ENCODE measurements at places on chromosomes 7 and 10. TPM values are rescaled to one million over a fixed set of nuclear protein-coding genes. Genes with fewer than 3 reads are reported as not detected.

- peak within 1 kb of the TSS; percentile 86 for H3K4me3 ChIP-seq
- peak within 1 kb of the TSS; percentile 93 for H3K27ac ChIP-seq
- no peaks in the 10 kb centered on the region for H3K27me3 ChIP-seq
- H3K36me3 ChIP-seq = no peaks in the 10 kb centered on the region
These were observed at the start of gene MACROH2A2 for GRCh38 chr10:70052462-70053217. Gene MACROH2A2 (plus strand): TSS chr10:70052846. CDS start chr10:70075659, 22,813 bp downstream.

- no peak overlapping the region for H3K27ac ChIP-seq
- H3K36me3 ChIP-seq = no peaks in the 10 kb centered on the region
- peaks cover 4% of the 10 kb centered on the region for H3K4me1 ChIP-seq
- peaks cover 72% of the 10 kb centered on the region for H3K27me3 ChIP-seq
- DNase-seq = no peak
These were observed 5.3 kb downstream of the NEUROG3 start for GRCh38 chr10:69567920-69568319.

The IFIT1B gene
- not detected for total RNA-seq

DNA sequence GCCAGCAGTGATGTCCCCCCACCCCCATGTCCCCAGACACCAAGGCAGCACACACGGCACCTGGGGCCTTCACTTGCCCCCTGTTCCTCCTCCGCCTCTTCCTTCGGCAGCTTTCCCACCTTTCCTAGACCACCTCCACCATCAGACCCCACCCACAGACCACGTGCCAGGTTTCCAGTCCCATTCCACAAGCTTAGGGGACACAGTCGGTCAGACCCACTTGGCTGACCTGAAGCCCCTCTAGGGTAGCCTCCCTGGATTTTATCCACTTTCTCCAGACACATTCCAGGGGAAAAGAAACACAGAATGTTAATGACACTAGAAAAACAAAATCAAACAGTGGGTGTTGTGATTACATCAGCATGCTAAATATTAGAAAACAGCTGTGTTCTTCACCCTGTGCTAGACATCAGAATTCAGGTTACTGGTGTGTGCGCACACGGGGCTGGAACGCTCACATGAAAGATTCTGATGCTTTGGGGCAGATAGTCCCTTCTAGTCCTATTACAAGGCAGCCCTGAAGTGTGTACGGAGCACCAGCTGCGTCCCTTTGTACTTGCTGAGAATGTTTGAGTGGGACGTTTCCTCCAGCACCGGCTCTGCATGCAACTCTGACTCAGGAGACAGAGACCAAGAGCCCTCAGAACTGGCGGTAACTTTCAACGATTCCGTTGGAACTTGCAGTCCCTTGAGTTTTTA is 75.5 kb upstream of the PPP2R2D start:
- peaks cover 4% of the 10 kb centered on the region for H3K4me1 ChIP-seq
- H3K36me3 ChIP-seq = no peaks in the 10 kb centered on the region
- H3K27me3 ChIP-seq = peaks cover 2% of the 10 kb centered on the region
- no peak overlapping the region for H3K27ac ChIP-seq
- DNase-seq = no peak
- H3K4me3 ChIP-seq = no peak overlapping the region

The C10orf62 gene
- total RNA-seq = not detected

The TFPI2 gene
- 58.7 TPM for total RNA-seq

DNA sequence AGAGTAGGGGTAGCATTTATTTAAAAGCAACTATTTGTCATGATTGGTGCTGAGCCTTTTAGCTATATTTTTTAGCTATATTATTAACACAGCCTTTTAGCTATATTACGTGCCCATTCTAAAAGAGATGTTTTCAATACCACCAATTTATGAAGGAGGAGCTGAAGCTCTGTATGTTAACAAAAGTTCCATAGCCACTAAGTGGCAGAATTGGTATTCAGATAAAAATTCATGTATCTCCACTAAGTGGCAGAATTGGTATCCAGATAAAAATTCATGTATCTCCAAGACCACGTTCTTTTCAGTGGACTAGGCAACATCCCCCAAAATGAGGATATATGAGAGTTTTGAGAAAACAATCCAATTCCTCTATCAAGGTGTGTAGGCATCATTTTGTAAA is 268.6 kb downstream of the HGF start:
- no peak overlapping the region for H3K4me3 ChIP-seq
- H3K27ac ChIP-seq = peak overlapping the region; percentile 93
- peaks cover 29% of the 10 kb centered on the region for H3K4me1 ChIP-seq

The TACR2 gene
- total RNA-seq = not detected

GRCh38 chr10:28381466-28381865 is 78.6 kb upstream of the MPP7 start:
- H3K4me1 ChIP-seq = peaks cover 19% of the 10 kb centered on the region
- H3K4me3 ChIP-seq = no peak overlapping the region
- no peaks in the 10 kb centered on the region for H3K27me3 ChIP-seq
- H3K27ac ChIP-seq = peak overlapping the region; percentile 77
- no peak for DNase-seq

DNA sequence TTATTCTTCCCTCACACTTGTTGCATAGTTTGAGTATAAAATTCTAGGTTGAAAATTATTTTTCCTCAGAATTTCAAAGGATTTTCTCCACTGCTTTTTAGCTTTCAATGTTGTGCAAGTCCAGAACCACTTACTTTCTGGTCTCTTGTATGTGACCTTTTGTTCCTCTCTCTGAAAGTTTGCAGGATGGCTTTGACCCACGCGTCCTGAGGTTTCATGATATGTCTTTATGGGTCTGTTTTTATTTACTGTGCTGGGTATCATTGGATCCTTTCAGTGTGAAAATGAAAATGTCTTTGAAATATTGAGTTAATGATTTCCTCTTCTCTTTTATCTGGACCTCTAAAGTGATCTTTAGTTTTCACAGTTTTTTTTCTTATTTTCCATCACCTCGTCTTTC is 38.5 kb downstream of the C1GALT1 start:
- peaks cover 22% of the 10 kb centered on the region for H3K36me3 ChIP-seq
- peak overlapping the region; percentile 93 for H3K27ac ChIP-seq
- no peak overlapping the region for H3K4me3 ChIP-seq

DNA sequence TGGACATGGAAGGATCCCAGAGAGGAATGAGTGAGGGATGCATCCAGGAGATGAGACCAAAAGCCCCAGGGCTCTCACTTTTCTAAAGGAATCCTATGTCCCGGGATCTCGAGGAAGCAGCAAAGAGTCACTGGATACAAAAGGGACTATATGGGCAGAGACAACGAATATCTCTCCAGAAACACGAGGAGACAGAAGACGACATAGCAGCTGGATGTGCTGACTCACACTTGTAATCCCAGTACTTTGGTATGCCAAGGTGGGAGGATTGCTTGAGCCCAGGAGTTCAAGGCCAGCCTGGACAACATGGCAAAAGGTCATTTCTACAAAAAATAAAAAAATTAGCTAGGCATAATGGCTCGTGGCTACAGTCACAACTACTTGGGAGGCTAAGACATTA is 24.7 kb upstream of the MSMB start:
- no peaks in the 10 kb centered on the region for H3K4me1 ChIP-seq
- H3K4me3 ChIP-seq = no peak overlapping the region
- H3K36me3 ChIP-seq = no peaks in the 10 kb centered on the region

The SCIN gene
- total RNA-seq = 1.6 TPM

The SOSTDC1 gene
- not detected for total RNA-seq

The ZNF488 gene
- 0.55 TPM for total RNA-seq

The EZH2 gene
- total RNA-seq = 14.9 TPM

The STEAP4 gene
- 0.11 TPM for total RNA-seq

DNA sequence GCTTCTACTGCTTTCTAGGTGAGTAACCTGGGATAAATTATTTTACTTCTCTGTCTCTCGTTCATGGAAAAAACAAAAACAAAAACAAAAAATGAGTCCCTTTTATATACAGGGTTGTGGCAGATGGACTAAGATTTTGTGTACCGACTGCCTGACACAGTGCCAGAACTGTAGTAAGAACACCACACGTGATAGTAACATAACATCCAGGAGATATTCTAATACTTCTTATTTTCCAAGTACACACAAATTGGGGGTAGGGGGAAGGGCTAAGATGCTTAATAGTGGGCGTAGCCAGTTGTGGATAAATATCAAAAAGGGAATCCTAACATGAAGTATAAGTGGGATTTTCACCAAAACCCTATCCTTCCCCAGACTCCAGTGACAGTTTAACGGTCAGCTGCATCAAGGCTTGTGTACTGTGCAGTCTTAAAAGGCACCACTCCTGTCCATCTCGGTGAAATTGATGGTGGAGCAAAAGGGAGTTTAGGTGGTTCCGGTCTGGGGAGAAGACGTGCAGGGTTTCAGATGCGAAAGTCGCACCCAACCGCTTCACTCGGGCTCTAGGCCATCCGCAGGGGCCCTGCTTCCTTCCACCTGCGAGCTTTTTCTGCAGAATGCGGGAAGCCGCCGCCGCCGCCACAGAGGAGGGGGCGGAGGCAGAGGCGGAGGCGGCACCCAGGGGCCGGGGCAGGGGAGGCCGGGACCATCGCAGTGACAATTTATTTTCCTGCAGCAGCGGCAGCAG is at the start of gene STAMBPL1:
Gene STAMBPL1 (plus strand): TSS at position 712 of the 748 bp plus-strand sequence. CDS start 21,464 bp downstream, outside the sequence.
- peaks cover 37% of the 10 kb centered on the region for H3K4me1 ChIP-seq
- H3K27ac ChIP-seq = peak within 1 kb of the TSS; percentile 88
- peaks cover 2% of the 10 kb centered on the region for H3K27me3 ChIP-seq
- H3K4me3 ChIP-seq = peak within 1 kb of the TSS; percentile 95
- no peak for DNase-seq

- no peak overlapping the region for H3K27ac ChIP-seq
- H3K4me3 ChIP-seq = no peak overlapping the region
- H3K4me1 ChIP-seq = no peaks in the 10 kb centered on the region
- H3K27me3 ChIP-seq = no peaks in the 10 kb centered on the region
- H3K36me3 ChIP-seq = peaks cover 12% of the 10 kb centered on the region
- DNase-seq = no peak
These were observed 78.9 kb downstream of the ALOX5 start for GRCh38 chr10:45452743-45453452.

- H3K27ac ChIP-seq = no peak overlapping the region
- H3K27me3 ChIP-seq = peaks cover 23% of the 10 kb centered on the region
- H3K4me3 ChIP-seq = no peak overlapping the region
- peak; percentile 64 for DNase-seq
These were observed 39.7 kb upstream of the ANTXRL start for GRCh38 chr10:46247181-46247475.

- peaks cover 27% of the 10 kb centered on the region for H3K36me3 ChIP-seq
- H3K27ac ChIP-seq = peak overlapping the region; percentile 35
- no peak for DNase-seq
These were observed 2.6 kb downstream of the PPP1R35 start for GRCh38 chr7:100433592-100434296.

DNA sequence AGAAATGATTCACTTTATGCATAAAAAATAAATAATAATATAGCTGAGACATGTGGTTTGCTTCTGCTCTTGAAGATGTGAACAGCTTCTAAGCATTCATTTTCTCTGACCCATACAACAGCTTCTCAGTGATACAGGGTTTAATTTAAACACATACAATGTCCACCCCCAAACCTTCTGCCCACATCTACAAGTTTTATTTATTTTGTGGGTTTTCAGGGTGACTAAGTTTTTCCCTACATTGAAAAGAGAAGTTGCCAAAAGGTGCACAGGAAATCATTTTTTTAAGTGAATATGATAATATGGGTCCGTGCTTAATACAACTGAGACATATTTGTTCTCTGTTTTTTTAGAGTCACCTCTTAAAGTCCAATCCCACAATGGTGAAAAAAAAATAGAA is 17.2 kb downstream of the INHBA start:
- DNase-seq = no peak
- peaks cover 38% of the 10 kb centered on the region for H3K4me1 ChIP-seq

Measured in osteocyte (in vitro differentiated cells).